ENCODE measurements at places on chromosomes 13 and 19. TPM values are rescaled to one million over a fixed set of nuclear protein-coding genes. Genes with fewer than 3 reads are reported as not detected.

The CCDC70 gene
- not detected for total RNA-seq

GRCh38 chr13:72180253-72180952 lies 313.4 kb upstream of the DACH1 start:
- no peak for DNase-seq

- peak; percentile 69 for DNase-seq
These were observed 27.7 kb downstream of the MEIS3 start for GRCh38 chr19:47391510-47392223.

- DNase-seq = no peak
These were observed 17.1 kb downstream of the NWD1 start for GRCh38 chr19:16736709-16737108.

The GRAMD1A gene
- 221 TPM for total RNA-seq

DNA sequence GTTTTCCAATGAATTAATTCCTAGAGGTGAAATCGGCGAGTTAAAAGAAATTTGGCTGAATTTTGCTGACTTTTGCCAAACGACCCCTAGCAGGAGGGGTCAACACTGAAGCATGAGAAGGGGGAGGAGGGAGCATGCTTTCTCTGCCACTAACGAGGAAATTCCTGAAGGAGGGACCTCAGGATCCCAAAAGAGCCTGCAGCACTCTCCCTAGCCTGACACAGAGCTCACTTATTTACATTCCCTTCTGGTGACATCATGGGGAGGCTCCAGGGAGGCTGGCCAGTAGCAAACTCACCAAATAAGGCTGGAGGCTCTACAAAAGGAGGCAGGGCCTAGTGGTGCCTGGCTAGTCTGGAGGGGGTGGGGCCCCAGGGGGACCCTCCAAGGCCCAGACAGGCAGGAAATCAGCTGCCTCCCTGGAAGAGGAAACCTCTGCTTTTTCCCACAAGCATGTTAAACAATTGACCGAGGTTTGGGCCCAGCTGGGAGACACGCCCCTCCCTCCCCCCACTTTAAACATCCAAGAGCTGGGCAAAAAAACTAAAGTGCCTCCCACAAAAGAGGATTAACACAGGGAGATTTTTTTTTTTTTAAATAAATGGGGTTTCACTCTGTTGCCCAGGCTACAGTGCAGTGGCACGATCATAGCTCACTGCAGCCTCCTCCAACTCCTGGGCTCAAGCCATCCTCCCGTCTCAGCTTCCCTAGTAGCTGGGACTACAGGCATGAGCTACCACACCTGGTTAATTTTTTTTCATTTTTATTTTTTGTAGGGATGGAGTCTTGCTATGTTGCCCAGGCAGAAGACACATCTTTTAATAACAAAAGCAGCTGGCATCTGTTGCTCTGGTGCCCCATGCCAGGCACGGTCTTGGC lies 2.1 kb downstream of the DAPK3 start:
- DNase-seq = no peak

DNA sequence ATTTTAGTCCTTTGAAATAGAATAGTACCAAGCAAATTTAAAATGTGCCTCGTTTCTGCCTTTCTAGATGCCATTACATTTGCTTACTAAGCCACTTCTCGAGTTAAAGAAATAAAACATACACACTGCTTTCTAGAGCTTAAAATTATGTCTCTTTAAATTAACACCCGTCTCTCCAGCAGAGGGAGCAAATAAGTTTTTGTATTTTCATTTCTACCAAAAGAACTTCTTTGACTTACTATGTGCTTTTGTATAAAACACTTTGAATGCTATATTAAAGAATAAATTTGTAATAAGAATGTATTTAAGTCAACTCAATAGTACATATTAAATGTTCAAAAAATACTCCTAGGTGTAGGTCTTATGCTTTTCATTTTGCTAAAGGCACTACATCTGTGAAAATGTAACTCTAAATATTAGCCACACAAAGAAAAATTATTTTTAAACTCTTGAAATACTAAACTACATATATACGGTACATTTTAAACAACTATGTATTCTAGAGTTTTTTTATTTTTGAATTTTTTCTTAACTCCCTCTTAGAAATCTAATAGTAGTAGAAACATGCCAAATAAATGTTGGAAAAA lies 269.3 kb upstream of the MIR17HG start:
- DNase-seq = no peak

- DNase-seq = no peak
These were observed 132.8 kb downstream of the ENOX1 start for GRCh38 chr13:43653980-43654379.

The MED26 gene
- total RNA-seq = 65.6 TPM

The LILRA5 gene
- 0.44 TPM for total RNA-seq

The ZNF793 gene
- total RNA-seq = 3.3 TPM

The PLIN5 gene
- 0.54 TPM for total RNA-seq

DNA sequence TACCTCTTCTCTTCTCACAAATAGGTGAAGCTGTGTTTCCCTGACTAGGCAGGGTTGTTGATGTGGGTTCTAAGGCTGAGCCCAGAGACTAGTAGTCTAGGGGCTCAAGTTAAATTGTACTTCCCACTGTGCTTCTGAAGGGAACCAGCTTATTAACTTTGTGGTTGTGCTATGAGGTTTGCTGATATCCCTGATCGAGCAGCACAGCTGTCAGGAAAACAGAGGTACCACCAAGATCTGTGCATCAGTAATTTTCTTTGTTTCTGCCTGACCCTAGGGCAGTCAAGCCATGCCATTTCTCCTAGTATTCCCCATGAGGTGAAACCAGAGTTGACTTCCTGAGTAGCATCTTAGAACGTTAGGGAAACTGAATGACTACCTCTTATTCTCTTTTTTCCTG lies 853.8 kb upstream of the MIR17HG start:
- DNase-seq = no peak

- peak; percentile 43 for DNase-seq
These were observed 11.0 kb downstream of the CYTH2 start for GRCh38 chr19:48480183-48480557.

DNA sequence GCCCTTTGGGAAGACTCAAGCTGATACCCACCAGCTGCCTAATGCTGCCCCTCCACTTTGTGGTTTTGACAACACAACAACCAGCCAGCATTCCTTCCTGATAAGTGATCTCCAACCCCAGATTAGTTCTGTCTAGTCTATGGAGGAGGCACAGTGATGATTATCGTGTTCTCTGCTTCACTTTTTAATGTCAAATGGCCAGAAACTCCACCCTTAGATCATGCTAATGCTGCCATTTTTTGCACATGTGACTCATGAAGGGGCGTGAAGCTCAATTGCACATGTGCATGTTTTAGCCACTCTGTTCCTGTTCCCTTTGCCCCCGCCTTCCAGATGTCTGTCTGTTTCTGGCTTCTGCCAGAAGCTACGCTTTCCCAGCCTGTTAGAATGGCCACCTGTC lies 199.8 kb downstream of the COG6 start:
- no peak for DNase-seq

GRCh38 chr19:8127311-8127710 lies 22.1 kb downstream of the FBN3 start:
- no peak for DNase-seq

DNA sequence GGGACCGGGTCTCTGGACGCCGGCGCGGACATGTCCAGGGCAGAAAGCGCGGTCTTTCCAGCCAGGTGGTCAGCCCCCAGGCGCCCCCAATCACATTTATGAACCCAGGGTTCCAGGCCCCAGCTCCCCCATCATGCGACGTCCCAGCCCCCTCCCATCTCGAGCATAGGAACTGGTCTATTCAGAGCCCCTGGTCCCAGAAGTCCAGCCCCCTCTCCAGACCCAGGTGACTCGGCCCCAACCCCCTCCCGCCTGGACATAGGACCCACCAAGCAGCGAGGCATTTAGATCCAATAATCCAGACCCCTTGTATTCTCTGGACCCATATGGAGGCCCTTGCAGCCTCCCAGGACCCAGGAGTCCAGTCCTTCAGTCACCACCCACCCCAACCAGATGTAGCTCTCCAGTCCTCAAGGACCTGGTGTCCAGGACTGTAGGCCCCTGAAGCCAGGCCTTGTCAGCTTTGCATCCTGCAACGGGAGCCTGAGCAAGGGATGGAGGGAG lies 501 bp downstream of the APLP1 start:
- no peak for DNase-seq
